NCI-H446 (cell line): ENCODE measurements at places on chromosomes 6 and 20.

- DNase-seq: no peak
These were observed 26.0 kb upstream of the CLVS2 start for GRCh38 chr6:122969999-122970533.

DNA sequence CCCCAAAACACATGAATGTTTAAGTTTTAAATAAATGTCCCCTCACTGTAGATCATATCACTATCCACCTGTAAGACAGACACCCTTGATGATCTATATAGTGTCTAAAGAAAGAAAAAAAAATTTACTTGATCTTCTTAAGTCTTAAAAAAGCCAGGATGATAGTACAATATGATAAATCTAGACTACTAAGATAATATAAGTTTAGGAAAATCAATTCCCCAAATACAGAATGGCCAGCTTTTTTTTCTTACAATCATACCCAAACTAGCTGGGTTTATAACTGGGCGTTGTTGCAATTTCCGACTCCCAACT is 14.4 kb downstream of the ZNF217 start:
- DNase-seq: no peak

DNA sequence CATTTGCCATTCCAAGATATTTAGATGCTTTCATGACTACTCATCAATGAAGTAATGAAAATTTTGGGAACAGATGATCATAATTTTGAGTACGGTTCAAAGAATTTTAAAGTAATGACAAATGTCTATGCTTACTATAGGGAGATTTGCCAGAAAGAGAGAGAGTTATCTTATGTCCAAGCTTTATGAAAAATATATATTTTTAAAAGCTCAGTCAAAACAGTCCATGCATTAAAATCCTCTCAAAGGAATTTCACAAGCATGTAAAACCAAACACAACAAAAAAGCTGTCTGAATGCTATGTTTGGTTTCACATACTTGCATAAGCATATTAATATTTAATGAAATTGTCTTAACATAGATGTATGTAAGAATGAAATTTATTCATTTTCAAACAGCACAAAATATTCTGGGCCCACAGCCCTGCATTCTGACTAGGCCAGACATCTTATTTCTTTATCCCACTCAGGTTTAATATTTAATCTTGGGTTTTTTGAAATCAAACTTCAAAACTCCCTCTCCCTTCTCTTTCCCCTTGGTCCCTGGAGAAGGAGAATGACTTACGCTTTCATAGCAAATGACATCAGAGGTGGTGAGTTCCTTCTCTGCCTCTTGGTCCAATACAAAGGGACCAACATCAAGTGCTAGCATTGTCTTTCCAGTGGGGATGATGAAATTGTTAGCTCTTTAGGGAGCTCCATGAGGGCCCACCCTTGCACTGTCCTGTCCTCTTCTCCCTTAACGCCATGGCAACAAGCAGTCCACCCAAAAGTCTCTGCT is 94.2 kb downstream of the ADAT2 start:
- no peak for DNase-seq

DNA sequence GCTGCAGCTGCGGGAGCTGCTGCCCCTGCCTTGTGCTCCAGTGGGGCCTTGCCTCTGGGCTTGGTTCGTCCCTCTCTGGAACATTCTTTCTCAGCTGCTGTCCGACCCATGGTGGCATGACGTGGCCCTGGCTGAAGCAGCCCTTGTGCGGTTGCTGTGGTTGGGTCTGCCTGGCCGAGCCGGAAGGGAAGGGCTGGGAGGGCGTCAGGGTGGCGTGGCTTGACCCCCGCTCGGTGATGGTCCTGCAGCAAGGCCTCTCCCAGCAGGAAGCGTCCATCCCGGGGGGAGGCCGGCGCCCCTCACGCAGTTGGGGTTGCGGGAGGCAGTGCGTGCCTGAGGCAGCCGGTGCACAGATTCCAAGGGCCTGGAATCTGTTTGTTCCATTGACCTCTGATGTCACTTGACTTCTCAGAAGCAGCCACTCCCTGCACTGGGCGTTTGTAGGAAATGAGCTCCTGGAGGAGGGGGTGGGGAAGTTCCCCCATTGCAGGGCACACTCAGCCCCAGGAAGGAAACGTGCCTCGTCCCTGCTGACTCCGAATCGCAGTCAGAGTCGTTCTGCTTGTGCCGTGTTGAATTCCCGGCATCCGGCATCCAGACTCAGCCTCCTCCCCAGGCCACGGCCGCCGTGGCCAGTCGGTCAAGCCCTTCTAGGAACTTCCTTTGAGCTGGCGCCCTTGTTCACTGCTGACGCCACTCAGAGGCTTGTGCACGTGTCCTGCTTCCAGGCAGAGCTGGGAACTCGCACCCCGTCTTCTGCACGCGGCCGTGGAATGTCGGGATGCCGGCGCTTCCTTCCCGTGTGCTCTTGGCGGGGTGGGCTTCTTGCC is 9.7 kb upstream of the TNFRSF6B start:
- DNase-seq: no peak

- DNase-seq: no peak
These were observed 62.0 kb upstream of the RREB1 start for GRCh38 chr6:7045746-7046145.

GRCh38 chr20:2143594-2143993 is 42.0 kb downstream of the STK35 start:
- no peak for DNase-seq

GRCh38 chr6:55130806-55131324 is 43.5 kb upstream of the HCRTR2 start:
- no peak for DNase-seq
